ENCODE measurements at places on chromosomes 13 and 19. TPM values are rescaled to one million over a fixed set of nuclear protein-coding genes. Genes with fewer than 3 reads are reported as not detected.

DNM2 gene
- total RNA-seq, result 352 TPM

ZNF415 gene
- total RNA-seq, result 15.1 TPM

KIR2DL1 gene
- total RNA-seq, result not detected

CHAMP1 gene
- total RNA-seq, result 23.0 TPM
